ENCODE measurements at places on chromosomes 4 and X.
A peak's percentile ranks its signal among the peaks of the same experiment; 100 is the strongest.

- DNase-seq, result no peak
Observed at GRCh38 chr4:129917651-129918050, 821.7 kb downstream of the C4orf33 start.

- no peak for DNase-seq
Observed at GRCh38 chr4:23070848-23071570, 378.3 kb downstream of the GBA3 start.

DNA sequence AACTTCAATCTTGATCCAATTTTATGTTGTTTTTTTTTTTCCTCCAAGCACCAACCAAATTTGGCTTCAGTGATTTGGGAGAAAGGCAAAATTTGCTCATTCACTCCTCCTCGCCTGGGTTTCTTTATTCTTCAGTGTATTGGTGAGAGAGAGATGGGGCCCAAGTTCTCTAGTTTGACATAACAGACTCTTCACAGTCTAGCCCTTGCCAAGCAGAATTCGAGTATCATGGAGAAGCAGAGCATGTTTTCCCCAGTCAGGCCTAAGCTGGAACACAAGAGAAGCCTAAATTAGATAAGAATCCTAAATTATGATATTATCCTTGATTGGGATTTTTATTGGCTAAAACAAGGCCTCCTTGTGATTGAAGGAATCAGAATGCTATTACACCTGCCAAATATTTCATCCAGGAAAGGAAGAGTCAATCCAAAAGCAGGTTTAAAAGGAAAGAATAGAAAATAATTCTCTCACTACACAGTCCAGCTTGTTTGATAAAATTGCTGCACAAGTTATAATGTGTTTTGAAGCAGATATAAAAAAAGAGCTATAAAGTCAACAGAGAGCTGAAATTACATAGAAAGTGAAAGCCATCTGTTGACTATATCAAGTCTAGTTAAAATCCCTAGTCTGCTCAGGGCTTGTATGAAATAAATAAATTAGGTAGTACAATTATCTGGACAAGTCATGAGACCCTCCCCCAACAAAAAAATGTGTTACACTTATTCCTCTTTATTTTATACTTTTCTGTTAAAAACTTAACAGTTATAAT is 39.9 kb upstream of the FAM241A start:
- no peak for DNase-seq

- no peak for DNase-seq
Observed at GRCh38 chrX:39667191-39667590, 430.6 kb downstream of the BCOR start.

DNA sequence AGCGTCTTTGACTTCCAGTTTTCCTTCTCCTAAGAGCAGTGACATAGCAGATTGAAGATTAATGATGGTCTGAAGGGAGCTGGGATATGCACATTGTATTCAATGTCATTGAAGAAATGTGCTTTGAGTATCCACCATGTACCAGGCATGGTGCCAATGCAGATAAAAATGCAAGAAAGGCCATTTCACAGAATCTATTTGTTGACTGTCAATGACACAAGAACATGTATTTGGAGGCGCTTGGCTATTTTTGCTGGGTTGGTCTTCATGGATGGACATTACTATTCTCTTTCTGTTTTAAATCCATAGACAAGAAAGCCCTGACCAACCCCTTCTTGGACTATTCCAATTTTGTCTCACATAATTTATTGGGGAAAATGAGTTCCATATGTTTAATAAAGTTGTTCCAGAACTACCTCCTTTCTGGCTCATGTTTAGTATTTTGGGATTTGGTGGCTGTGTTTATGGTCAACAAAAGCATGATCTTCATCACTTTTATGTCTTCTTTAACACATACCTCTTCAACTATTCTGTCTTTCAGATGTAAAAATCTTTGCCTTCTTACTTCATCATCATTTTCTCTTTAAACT is 174.5 kb downstream of the CPE start:
- no peak for DNase-seq

- no peak for DNase-seq
Observed at GRCh38 chr4:12701384-12701783, 782.8 kb downstream of the RAB28 start.

- no peak for DNase-seq
Observed at GRCh38 chr4:52861171-52861823, 820 bp upstream of the RASL11B start.

DNA sequence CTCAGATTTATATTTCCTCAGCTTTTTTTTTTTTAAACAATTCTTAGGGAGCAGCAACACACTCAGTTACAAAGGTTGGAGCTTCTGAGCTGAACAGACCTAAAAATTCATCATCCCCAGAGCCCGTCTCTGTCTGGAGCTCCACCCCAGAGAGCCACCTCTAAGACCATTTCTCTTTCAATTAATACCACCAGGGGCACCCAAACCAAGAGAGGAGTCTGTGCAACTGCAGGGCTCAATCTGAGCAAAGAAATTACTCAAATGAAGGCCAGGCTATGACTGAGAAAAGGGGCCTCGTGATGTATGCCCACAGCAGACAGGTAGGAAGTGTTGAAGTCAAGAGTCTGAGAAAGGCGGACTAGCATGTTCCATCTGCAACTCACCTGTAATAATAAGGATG is 95.5 kb downstream of the C4orf51 start:
- no peak for DNase-seq

- no peak for DNase-seq
Observed at GRCh38 chr4:109015413-109015810, 252.6 kb upstream of the ETNPPL start.

DNA sequence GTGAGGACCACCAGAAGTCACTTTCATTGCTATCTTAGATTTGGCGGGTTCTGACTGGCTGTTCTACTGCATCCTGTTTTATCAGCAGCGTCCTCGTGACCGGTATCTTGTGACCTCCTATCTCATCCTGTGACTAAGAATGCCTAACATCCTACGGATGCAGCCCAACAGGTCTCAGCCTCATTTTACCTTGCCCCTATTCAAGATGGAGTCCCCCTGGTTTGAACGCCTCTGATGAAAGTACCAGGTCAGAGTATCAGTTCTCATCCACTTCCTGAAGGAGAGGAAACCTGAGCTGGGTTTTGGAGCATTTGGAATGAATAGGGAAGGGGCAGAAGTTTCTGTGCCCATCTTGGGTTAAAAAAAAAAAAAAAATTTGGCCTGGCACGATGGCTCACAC is 70.2 kb downstream of the SLC34A2 start:
- no peak for DNase-seq

- no peak for DNase-seq
Observed at GRCh38 chrX:43703211-43703791, 47.2 kb downstream of the MAOA start.

DNA sequence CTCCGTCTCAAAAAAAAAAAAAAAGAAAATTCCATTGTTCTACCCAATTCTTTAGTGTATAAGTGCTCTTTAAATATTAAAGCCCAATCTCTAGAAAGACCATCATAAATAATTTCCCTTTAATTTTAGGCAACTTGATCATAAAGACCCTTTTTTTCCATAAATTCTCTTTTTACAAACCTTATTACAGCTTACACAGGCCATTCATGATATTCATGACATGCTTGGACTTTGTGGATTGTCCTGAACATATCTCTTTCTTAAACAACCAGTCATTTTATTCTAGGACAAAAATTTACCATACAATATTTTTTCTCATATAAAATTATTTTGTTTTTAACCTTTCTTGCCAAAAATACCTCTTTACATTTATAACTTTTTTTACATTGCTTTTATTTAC is 30.5 kb downstream of the TLR8 start:
- DNase-seq, result no peak

DNA sequence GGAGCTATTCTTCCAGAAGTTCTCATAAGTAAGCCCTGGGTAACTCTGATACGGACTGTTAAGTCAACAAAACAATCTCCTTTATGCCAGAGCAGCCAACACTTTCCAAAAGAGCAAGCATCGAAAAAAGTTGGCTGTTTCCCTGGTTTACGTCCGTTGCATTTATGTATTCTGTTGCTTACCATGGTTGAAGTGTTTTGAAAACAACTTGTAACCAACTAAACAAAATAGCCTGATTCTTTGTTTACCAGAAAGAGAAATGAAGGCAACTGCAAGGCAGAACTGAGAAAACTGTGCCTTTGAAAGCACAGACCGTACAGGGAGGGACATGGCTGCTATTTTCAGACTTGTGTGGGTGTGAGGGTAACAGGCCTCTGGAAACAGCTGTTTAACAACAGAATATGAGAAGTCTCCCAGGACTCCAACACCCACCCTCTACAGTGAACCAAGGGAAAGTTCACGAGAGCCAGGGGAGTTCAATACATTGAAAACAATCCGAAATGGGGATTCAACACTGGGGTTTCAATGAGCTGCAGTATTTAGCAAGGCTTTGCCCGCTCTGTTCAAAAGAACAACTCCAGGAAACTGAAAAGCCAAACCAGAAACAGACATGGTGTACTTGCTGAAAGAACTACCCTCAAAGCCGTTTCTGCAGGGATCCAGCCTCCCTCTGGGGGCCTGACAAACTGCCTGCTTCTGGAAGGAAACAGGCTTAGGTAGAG is 95.8 kb upstream of the EGFL6 start:
- DNase-seq, result peak; percentile 39

DNA sequence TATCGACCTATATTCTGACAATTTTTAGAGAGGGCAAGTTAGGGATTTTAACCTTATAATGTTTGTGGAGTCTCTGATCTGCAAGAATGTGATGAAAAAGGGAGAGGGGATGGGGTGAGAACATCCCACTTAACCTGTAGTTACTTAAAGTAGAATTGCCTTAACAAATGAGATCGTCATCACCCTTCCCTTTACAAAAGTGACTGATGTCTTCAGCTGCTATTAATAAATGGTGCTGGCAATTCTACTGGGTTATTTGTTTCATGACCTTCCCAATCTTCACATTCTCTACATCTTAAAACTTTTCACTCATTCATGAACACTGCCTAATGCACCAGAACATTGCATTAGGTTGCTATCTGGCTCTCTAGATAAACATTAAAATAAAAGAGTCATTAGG is 873.4 kb upstream of the LCORL start:
- DNase-seq, result no peak

- DNase-seq, result no peak
Observed at GRCh38 chrX:20205927-20206708, 60.6 kb downstream of the RPS6KA3 start.

DNA sequence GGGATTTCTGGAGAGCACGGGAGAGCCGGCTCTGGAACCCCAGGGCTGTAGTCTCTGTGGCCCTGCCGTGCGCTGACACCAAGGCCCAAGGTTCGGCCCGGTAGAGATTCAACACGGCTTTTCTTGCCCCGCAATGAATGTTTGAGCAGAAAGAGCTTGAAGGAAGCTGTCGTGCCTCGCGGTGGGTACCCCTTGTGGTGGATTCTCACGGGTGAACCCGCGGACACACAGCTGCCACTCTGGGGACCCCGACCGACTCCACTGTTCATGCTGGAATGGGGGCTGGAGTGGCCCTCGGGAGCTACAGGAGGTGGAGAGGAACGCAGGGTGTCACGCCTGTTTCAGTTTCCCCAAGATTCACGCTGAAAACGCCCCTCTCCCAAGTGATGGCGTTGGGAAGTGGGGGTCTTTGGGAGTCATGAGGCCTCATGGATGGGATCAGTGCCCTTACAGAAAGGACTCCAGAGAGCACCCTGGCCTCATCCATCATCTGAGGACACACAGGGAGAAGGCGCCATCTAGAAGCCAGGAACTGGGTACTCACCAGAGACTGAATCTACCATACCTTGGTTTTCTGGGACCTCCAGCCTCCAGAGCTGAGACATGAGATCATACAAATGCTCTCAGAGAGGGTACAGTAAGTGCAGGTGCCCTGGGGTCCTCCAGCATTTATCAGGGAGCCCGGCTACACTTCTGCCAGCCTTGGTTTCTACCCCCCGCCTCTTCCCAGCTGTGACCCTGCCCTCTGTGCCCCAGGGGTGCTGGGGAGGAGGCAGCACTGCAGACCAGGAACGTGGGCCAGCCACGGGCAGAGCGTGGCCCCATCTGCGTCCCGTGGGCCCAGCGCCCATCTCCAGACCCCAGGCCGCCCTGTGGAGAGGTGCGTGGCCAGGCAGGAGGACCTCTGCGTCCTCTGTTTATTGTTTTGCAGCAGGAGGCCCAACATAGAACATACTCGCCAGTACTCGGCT is 6.4 kb downstream of the SLC25A6 start:
- no peak for DNase-seq

DNA sequence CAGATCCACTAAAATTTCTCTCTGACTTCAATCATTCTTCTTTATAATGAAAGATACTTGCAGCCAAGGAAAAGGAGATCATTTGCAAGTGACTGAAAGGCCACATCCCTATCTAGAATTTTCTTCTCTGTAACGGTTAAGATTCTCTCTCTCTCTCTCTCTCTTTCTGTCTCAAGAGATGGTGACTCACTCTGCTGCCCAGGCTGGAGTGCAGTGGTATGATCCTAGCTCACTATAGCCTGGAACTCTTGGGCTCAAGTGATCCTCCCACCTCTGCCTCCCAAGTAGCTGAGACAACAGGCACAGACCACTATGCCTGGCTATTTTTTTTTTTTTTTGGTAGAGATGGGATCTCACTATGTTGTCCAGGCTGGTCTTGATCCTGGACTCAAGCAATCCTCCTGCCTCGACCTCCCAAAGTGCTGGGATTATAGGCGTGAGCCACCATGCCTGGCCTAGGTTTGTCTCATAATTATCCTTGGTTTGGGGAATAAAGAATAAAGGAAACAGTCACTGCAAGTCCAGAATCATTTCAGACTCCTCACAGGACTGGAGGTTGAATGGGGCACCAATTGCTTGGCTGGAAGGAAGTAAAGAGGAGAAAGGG is 33.3 kb upstream of the GALNT7 start:
- DNase-seq, result no peak

- no peak for DNase-seq
Observed at GRCh38 chr4:165631208-165631894, 241.7 kb upstream of the TLL1 start.

GRCh38 chr4:150402871-150403272 is 179.1 kb upstream of the MAB21L2 start:
- DNase-seq, result peak; percentile 4

DNA sequence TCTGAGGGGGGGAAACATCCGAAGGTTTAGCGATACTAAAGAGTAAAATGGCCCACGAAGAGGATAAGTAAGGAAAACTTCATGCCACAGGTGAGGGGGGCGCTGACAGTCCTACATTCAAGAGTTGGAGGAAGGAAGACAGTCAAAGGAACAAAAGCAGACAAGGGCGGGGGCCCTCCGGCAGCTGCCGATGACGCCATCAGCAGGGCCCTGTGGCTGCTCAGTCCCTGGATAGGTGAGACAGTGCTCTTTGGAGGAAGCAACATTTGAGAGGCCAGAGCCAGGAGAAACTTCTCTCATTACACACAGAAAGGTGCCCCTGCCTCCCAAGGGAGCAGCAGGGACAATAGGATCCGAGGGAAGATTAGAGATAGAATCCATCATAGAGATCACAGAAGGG is 41.5 kb downstream of the RAB40AL start:
- DNase-seq, result no peak

DNA sequence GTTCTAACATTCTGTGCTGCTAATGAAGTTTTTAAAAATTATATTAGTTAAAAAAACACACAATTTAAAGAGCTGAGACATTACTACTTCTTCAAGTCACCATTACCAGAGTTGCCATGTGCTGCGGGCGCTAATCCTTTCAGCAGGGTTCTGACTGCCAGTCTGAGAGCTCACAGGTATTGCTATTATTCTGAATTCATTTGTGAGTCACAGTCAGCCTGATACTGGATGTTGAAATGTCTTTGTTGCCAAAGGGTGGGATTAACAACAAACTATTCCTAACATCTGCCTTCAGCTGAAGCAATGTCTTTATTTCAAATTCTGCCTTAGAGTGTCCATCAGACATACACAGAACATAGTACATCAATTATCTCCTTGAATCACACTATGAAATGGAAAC is 197.1 kb upstream of the FGF13 start:
- DNase-seq, result no peak

Data from stimulated activated naive CD4-positive, alpha-beta T cell (primary cell).